ENCODE measurements at places on chromosomes 3 and 15.

- no peak for DNase-seq
Observed at GRCh38 chr3:131620977-131621376, 118.2 kb upstream of the MRPL3 start.

DNA sequence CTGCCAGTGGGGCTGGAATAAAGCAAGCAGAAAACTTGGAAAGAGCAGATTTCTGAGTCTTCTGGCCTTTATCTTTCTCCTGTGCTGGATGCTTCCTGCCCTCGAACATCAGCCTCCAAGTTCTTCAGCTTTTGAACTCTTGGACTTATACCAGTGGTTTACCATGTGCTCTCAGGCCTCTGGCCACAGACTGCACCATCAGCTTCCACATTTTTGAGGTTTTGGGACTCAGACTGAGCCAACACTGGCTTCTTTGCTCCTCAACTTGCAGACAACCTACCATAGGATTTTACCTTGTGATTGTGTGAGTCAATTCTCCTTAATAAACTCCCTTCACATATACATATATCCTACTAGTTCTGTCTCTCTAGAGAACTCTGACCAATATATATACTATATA is 706.6 kb downstream of the NR2F2 start:
- DNase-seq, result no peak

DNA sequence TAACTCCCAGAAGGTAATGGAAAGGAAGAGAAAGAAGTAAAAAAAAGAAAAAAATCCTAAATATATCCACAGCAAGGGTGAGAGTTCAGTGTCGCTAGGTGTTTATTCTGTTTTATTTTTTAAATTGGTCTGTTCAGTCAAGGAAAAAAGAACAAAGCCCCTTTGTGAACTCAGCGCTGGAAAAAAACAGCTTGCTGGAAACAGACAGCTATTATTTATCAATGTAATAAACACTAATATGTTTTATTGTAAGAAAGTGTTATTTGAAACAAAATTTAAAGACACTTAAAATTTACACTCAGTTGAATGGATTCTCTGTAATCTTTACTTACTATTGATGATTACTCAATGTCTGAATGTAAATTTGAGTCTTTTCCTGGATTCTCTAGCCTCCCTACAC is 32.3 kb upstream of the LEKR1 start:
- no peak for DNase-seq

- no peak for DNase-seq
Observed at GRCh38 chr3:135908225-135908624, 57.3 kb upstream of the PPP2R3A start.

DNA sequence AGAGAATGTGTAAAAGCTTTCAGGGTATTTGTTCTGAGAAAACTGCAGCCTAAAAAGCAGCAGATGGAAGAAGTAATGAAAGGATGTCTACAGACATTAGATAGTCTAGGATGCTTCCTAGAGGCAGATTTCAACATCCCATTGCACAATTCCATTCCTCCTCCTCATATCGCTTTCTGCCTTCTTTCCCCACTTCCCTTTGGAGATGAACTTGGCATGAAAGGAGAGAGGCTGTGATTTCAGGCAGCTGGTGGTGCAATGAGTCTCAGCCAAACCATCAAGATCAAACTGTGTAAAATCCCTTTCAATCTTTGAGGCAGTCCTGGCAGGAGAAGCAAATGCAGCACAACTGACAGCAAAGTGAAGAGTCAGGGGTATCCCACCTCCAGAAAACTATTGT is 438.7 kb upstream of the KCNMB2 start:
- DNase-seq, result peak; percentile 95

GRCh38 chr15:41160639-41161315 is 44.7 kb upstream of the INO80 start:
- peak; percentile 36 for DNase-seq

GRCh38 chr15:31223478-31224350 is 102.9 kb upstream of the KLF13 start:
- DNase-seq, result no peak

GRCh38 chr15:43469867-43470266 is 23.1 kb downstream of the TP53BP1 start:
- peak; percentile 18 for DNase-seq

DNA sequence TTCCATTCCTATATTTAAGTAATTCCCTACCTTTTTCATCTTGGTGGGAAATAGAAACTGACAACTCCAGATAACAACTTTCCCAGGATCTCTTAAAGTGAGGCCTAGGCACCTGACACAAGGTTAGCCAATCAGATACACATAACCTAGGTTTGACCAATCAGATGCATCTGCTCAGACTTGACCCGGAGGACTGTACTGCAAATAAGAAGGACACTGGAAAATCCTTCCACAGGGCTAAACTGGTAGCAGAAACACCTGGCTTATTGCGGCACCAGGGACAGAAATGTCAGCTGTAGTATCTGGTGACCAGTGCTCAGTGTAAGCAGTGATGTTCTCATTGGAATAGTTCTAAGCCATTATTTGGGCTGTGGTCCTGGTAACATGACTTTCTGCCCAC is 204.5 kb upstream of the SLCO3A1 start:
- DNase-seq, result no peak

GRCh38 chr3:24709956-24710355 is 215.3 kb upstream of the THRB start:
- DNase-seq, result no peak

DNA sequence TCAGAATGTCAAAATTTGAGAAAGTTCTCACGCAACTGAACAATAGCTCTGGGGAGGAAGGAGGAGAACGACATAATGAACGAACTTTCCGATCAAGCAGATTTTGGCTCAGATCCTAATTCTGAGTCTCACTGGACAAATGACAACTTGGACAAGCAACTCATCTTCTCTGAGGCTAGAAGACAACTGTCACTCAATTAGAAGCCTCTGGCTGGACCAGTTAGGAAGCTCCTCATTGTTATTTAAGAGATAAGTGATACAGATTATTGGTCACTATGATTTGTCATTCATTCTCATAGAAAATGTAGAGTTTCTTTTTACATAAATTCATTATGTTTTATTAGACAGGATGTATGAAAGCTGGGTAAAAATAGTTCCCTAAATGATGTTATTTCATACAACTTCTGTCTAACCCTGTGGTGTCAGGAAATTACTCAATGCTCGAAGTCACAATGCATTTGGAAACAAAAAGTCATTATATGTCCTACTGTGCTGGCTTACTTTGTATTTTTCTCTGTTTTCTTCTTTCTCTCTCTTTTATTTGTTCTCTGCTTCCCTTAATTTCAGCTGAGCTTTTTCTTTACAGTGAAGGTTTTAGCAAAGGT is 11.0 kb upstream of the C3orf49 start:
- no peak for DNase-seq

GRCh38 chr15:42619656-42620371 is 44.4 kb downstream of the STARD9 start:
- DNase-seq, result no peak

GRCh38 chr3:188323067-188323842 is 169.3 kb downstream of the LPP start:
- no peak for DNase-seq

DNA sequence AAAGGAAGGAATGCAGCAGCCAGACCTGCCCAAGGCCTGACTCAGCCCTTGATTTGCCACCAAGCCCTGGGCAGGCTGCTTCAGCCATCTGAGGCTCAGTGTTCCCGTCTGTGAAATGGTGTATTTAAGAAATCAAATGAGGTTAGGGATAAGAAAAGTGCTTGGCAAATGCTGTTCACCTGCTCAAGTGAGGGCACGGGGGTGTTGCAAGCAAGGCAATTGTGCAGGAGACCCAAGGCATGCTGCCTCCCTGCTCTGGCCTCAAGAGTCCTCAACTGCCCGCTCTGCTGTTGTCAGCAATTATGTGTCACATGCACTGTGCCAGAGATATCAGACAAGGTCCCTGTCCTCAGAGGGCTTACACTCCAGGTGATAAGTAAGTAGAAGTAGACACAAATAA is 101.8 kb downstream of the TPRA1 start:
- DNase-seq, result no peak

GRCh38 chr3:14540821-14541385 is 761 bp upstream of the GRIP2 start:
- DNase-seq, result no peak

- no peak for DNase-seq
Observed at GRCh38 chr15:33182926-33183325, 11.6 kb downstream of the FMN1 start.

DNA sequence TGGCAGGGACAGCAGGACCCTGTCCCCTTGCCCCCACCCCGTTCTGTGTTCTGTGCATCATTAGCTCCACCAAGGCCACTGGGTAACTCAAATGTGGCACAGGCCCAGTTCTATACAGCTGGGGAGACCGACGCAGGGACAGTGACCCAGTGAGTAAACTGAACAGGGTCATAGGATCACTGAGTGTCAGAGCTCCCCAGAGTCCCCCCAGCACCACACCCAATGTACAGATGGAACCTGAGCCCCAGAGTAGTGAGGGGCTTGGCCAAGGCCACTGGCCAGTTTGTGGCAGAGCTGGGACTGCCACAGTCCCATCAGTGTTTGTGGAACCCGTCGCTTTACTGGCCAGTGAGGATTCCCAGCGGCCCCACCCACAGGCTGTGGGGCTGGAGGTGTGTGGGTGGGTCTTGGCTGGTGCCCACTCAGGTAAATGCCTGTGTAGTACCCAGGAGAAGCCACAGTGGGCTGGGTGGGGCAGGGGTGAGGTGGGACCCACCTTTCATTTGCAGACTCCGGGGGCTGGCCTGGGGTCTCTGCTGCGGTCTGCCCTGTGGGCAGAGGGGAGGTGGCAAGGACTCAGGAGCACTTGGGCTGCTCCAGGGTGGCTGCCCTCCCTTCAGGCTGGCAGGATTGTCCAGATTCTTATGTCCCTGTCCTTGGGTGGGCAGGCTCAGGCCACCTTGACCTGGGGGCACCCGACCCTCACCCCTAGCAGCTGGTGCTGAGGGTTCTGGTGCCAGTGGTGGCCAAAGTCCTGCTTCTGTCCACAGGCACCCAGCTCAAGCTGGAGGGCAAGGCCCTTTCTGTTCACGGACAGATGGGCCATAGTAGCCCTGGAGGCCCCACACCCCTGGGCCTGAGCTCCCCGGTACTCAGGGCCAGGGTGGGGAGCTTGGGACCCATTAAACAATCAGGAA is 11.6 kb upstream of the CLK3 start:
- DNase-seq, result no peak

DNA sequence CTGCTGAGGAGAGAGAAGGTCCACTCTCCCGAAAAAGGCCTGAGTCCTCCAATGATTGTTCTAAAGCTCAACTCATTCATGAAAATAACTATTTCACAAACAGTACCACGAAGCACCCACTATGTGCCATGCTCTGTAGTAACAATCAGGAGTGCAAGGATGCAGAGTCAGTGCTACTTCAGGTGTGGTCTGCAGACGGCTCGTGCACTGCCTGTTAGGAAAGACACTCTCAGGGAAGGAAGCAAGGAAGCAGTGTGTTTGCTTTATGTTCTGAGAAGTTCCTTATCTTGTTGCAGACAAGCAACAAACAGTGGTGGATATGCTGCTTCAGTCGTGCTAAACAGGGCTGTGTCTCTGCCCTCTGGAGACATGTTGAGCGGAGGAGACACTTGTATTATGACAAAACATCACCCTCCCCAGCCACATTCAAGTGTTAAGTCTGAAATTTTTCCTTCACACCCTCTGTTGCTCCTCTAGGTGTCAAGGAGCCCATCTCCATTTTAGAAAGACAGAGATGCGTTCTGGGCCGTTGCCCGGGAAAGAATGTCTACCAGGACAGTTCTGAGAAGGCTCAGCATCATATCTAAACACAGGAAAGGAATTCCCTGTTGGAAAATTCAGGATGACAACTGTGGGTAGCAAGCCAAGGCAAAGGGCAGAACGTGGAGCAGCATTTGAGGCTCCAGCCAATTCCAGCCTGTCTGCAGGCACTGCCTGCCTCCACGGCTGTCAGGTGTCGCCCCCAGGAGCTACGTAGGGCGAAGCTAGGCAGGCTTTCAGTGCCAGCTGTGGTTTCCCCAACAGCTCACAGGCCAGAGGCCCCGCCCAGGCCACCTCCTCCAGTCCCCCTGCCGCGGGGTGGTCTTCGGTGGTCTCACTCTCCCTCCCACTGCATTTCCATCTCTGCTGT is 13.4 kb upstream of the ATP10A start:
- DNase-seq, result no peak

- DNase-seq, result no peak
Observed at GRCh38 chr3:180175572-180175971, 138.8 kb upstream of the PEX5L start.

- no peak for DNase-seq
Observed at GRCh38 chr15:22966321-22967083, 13.7 kb downstream of the CYFIP1 start.

GRCh38 chr15:64038878-64039610 is 7.2 kb downstream of the DAPK2 start:
- no peak for DNase-seq

DNA sequence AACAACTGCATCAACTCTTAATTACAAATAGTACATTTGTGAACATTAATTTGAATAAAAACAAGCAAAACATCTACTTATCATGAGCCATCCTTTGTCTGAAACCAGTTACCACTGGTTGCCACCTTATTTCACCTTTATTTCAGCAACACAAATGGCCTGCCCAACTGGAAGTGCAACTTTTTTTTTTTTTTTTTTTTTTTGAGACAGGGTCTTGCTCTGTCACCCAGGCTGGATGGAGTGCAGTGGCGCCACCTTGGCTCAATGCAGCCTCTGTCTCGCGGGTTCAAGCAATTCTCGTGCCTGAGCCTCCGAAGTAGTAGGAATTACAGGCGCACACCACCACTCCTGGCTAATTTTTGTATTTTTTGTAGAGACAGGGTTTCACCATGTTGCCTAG is 13.1 kb downstream of the WDR82 start:
- DNase-seq, result no peak

DNA sequence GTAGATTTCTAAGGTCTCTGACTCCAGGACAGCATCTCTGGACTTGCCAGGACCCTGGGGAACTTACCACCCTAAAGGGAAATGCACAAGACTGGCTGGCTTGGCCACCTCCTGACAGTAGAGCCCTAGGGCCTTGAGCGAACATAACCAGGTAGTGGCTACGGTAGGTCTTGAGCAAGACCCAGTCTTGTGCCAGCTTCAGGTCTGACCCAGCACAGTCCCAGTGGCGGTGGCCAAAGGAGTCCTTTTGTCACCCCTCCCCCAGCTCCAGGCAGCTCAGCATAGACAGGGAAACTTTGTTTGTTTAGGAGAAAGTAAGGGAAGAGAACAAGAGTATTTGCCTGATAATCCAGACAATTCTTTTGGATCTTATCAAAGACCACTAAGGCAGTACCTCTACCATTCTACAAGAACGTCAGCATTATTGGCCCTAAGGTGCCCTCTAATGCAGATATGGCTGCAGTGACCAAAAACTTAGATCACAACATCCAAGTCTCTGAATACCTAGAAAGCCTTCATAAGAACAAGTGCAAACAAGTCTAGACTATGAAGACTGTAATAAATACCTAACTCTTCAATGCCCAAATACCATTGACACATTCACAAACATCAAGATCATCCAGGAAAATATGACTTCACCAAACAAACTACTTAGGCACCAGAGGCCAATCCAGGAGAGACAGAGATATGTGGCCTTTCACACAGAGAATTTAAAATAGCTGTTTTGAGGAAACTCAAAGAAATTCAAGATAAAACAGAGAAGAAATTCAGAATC is 38.7 kb upstream of the FBN1 start:
- DNase-seq, result no peak

- peak; percentile 60 for DNase-seq
Observed at GRCh38 chr3:176767385-176767784, 429.9 kb downstream of the TBL1XR1 start.
